ENCODE measurements at places on chromosomes 6 and 20.

GRCh38 chr6:169452117-169452868, 198.6 kb upstream of the THBS2 start:
- no peak for DNase-seq

- DNase-seq: no peak
Measured at GRCh38 chr6:54876365-54876764, 29.8 kb downstream of the FAM83B start.

GRCh38 chr6:14743474-14744211, 502.2 kb upstream of the JARID2 start:
- DNase-seq: no peak

DNA sequence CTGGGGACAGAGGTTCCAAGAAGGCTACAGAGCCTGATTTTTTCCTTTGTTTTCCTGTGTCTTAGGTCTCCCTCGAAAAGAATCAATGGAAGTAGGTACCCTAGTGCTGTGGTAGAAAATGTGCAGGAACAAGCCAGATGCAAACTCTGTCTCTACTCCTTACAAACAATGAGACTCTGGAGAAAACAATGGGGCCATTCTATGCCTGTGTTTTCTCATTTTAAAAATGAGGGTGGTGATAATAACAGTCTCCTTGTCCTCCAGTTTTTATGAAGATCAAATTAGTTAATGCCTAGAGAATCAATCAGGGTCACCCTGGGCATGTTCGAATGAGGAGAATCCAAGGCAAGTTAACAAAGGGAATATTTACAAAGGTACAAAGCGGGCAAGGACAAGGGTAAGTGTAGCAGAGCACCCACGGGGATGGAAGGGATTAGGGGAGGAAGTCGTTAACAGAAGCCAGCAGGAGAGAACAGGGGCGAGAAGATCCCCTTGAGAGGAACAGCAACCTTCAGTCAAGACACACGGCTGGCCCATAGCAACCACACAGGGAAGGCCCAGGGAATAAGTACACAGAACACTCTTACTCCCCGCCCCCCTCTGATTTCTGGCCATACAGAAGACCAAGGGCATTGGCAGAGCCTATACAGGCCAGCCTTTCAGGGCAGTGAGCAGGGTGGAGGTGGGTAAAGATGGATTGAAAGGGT, 342.8 kb downstream of the PTPRT start:
- no peak for DNase-seq

DNA sequence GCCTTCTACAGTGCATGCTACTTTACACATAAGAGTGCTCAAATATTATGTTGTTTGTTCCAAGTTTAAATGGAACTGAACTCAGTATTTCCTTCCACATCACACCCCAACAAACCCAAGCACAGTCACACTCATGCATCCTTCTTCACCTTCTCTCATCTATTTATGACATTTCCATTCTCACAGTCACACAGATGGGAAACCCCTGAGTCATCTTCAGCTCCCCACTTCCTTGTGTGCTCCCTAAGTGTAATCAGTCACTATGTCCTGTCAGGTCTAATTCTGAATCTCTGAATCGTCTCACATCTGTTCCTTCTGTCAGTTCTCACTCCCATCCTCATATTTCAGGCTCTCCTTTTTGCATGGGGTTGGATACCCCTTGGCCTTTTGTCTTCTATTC, 96.0 kb downstream of the RIMS1 start:
- DNase-seq: no peak

Data from NCI-H2107 (cell line).